ENCODE measurements at places on chromosomes 2 and 18. TPM values are rescaled to one million over a fixed set of nuclear protein-coding genes. Genes with fewer than 3 reads are reported as not detected.

ABHD1 gene
- polyA plus RNA-seq = 2.0 TPM

DNA sequence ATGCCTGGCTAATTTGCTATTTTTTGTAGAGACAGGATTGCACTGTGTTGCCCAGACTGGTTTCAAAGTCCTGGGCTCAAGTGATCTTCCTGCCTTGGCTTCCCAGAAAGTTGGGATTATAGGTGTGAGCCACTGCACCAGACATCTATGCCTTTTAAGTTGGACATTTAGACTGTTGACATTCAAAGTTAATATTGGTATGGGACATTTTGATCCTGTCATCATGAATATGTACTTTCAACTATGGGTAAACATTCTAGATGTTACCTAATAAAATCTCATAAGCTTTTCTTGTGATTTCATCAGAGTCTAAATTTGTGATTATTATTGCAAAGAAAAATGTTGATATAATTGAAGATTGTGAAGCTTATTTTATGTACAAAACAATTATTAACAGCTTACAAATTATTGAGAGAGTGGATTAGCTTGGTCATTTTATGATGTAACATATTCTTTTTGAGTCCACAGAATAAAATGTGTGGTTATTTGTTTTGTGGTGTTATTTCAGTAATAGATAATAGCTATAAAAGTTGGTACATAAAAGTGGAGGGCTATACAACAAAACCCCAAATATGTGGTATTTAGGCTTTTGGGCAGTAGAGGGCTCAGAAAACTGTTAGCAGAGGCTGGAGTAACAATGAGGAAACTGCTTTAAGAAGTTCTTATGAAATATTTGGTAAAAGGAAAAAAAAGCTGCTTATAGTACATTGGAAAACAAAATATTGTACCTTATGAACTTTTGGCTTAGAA is 41.4 kb downstream of the STARD6 start:
- no peak for DNase-seq
- no peaks in the 10 kb centered on the region for H3K4me1 ChIP-seq
- H3K4me3 ChIP-seq = no peak overlapping the region
- no peaks in the 10 kb centered on the region for H3K36me3 ChIP-seq
- no peaks in the 10 kb centered on the region for H3K27me3 ChIP-seq

GRCh38 chr2:181910028-181910831 is 18.7 kb downstream of the ITPRID2 start:
- no peaks in the 10 kb centered on the region for H3K27me3 ChIP-seq
- peaks cover 37% of the 10 kb centered on the region for H3K36me3 ChIP-seq
- no peak overlapping the region for H3K4me3 ChIP-seq
- no peak overlapping the region for H3K27ac ChIP-seq
- H3K4me1 ChIP-seq = peaks cover 14% of the 10 kb centered on the region

CTDSP1 gene
- 177 TPM for polyA plus RNA-seq

DNA sequence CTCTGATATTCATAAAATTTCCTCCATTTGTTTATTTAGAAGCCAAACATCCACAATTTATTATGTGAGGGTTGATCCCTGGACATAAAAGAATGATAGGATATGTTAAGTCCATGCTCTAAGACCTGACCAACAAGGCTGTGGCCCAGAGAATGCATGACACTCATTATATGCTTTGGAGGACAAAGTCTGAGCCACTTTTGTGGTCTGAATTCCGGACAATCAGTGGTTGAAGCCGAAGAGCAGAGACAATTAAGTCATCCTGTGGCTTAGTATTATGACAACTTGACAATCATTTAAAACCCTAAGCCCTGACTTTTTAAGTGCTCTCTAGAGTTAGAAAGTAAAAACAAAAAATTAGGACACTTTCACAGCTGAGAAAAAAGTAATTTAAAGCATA is 483.3 kb downstream of the PLCL1 start:
- no peak for DNase-seq
- peaks cover 18% of the 10 kb centered on the region for H3K27me3 ChIP-seq
- no peaks in the 10 kb centered on the region for H3K36me3 ChIP-seq
- H3K27ac ChIP-seq = no peak overlapping the region

ATP6V1C2 gene
- polyA plus RNA-seq = 11.6 TPM

SH3RF3 gene
- polyA plus RNA-seq = 3.0 TPM

SALL3 gene
- under 0.01 TPM for polyA plus RNA-seq

GRCh38 chr2:24272907-24273306 is 87.4 kb downstream of the ITSN2 start:
- peaks cover 40% of the 10 kb centered on the region for H3K36me3 ChIP-seq
- H3K27me3 ChIP-seq = no peaks in the 10 kb centered on the region

CD8B gene
- polyA plus RNA-seq = 7.3 TPM

CYP26B1 gene
- polyA plus RNA-seq = 6.1 TPM

SIX3 gene
- not detected for polyA plus RNA-seq

GRCh38 chr2:238287737-238288649 is at the start of gene PER2:
Gene PER2, minus strand, starts transcription at chr2:238288610. Its CDS starts 10,674 bp downstream, at chr2:238277936.
- H3K4me3 ChIP-seq = peak within 1 kb of the TSS; percentile 91
- DNase-seq = peak; percentile 87
- H3K27me3 ChIP-seq = no peaks in the 10 kb centered on the region
- peaks cover 61% of the 10 kb centered on the region for H3K4me1 ChIP-seq

DNA sequence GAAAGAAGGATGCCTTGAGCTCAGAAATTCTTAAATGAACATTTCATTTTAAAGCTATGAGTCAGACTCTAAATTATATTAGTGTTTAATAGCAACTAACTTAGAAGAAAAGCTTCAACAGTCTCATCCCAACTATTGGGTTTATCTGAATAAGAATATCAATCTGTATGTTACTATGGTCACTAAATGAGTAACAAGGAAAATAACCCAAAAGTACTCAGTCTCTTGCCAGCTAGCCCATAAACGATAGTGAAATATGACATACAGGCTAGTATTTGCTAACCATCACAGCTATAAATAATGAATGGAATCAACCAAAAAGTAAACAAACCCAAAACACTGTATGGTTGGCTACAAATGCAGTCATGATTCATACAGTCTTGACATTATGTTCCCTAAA is 174.9 kb downstream of the RAB3GAP1 start:
- H3K4me3 ChIP-seq = no peak overlapping the region
- no peak overlapping the region for H3K27ac ChIP-seq
- H3K27me3 ChIP-seq = no peaks in the 10 kb centered on the region
- no peaks in the 10 kb centered on the region for H3K4me1 ChIP-seq
- DNase-seq = no peak
- no peaks in the 10 kb centered on the region for H3K36me3 ChIP-seq

DNA sequence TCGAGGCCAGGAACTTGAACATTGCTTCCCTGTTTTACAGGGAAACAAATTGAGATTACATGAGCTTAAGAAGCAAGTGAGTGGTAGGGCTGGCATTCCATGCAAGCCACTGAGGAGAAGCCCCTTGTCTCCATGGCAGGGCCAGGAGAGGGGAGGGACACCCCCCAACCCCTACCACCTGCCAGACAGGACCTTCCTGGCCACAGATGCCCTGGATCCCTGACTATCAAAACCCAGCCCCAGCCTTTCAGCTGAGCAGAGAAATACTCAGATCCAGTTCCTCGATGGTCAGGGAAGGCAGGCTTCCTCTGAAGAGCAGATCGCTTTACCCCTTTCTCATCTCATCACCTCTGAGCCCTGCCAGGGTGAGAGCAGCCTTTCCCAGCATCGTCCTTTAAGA is 53.8 kb upstream of the ALPP start:
- no peak for DNase-seq
- no peak overlapping the region for H3K27ac ChIP-seq
- no peaks in the 10 kb centered on the region for H3K4me1 ChIP-seq
- H3K4me3 ChIP-seq = no peak overlapping the region
- H3K36me3 ChIP-seq = no peaks in the 10 kb centered on the region

DNA sequence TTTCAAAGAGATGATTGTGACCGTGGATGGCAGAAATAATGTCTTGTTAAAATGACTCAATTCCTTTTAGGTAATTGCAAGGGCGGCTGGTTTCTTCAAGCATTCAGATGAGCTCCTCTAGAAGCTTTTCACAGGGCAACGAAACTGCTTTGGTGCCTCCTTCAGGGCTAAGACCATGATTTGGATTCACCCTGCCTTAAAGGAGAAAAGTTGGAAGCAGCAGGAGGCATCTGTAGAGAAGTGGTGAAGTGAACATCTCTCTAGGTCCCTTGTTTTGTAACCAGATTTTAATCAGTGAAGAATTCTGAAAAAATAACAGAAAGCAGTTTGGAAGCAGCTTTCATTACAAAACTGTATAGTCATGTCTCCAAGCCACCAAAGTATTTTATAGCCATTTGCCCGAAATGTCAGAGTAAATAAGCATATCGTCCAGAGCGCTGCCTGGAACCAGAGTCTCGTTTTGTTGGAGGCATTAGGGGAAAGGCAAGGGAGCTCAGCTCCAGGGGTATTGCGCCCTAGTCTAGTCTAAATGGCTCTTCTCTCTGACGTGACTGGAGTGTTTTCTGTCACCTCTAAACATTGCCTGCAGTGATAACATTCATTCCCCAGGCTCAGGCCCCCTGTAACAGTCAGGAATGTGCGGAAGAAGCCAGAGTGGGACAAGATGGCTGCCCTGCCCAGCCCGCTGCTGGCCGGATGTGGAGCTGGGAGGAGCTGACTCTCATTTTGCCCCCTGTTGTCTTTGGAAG is 57.8 kb upstream of the ITGB6 start:
- no peaks in the 10 kb centered on the region for H3K36me3 ChIP-seq
- no peaks in the 10 kb centered on the region for H3K27me3 ChIP-seq
- no peaks in the 10 kb centered on the region for H3K4me1 ChIP-seq
- DNase-seq = no peak
- H3K4me3 ChIP-seq = no peak overlapping the region
- H3K27ac ChIP-seq = no peak overlapping the region

- no peak for DNase-seq
- H3K27me3 ChIP-seq = no peaks in the 10 kb centered on the region
- no peaks in the 10 kb centered on the region for H3K4me1 ChIP-seq
- H3K36me3 ChIP-seq = no peaks in the 10 kb centered on the region
Measured at GRCh38 chr2:209876211-209876610, 104.6 kb downstream of the UNC80 start.

AQP12A gene
- polyA plus RNA-seq = 5.0 TPM

DNA sequence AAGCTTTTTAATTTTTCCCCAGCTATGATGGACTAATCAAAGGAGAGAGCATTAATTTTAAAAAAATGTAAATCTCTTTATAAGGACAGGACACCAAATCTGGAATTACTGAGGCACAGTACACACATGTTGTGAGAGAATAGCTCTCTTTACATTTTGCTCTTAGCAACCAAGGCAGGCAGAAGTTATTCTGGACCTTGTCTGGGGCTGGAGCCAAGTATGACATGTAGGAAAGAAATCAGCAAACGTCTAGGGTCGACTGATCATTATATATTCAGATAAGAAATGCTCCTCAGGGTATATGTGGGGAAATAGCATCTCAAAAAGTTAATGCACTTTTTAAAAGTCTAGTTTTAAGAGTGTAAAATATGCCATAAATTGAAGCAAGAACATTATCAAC is 1330.0 kb upstream of the CELF4 start:
- no peaks in the 10 kb centered on the region for H3K36me3 ChIP-seq
- H3K27me3 ChIP-seq = no peaks in the 10 kb centered on the region
- H3K4me3 ChIP-seq = no peak overlapping the region
- no peak for DNase-seq

CTNNA2 gene
- polyA plus RNA-seq = 7.5 TPM

CTLA4 gene
- polyA plus RNA-seq = 0.33 TPM

UCN gene
- polyA plus RNA-seq = 3.4 TPM

DNA sequence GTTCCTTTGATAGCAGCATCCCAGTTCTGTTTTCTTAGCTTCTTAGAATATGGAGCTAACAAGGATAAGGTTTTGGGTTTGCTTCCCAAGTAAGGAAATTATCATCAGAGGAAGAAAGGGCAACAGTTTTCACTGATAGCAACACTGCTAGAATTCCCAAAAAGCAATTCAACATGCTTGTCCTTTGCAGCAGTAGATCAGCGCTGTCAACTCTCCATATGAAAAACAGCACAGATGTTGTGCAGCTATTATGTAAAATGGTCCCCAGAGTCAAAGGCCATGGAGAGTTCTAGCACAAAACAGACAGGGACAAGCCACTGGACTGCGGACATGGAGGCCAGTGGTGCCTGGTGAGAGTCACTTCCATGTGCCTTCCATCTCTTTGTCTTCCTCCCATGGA is 135.9 kb upstream of the RNF152 start:
- H3K27me3 ChIP-seq = no peaks in the 10 kb centered on the region
- no peak overlapping the region for H3K4me3 ChIP-seq
- H3K4me1 ChIP-seq = no peaks in the 10 kb centered on the region
- H3K27ac ChIP-seq = no peak overlapping the region
- no peaks in the 10 kb centered on the region for H3K36me3 ChIP-seq
- no peak for DNase-seq

GRCh38 chr2:9780368-9781130 is 62.7 kb upstream of the TAF1B start:
- peak overlapping the region; percentile 34 for H3K27ac ChIP-seq
- DNase-seq = no peak
- H3K27me3 ChIP-seq = no peaks in the 10 kb centered on the region
- no peaks in the 10 kb centered on the region for H3K36me3 ChIP-seq

GRCh38 chr2:47422560-47422959 is 19.6 kb downstream of the MSH2 start:
- H3K36me3 ChIP-seq = peaks cover 16% of the 10 kb centered on the region
- DNase-seq = no peak
- H3K27me3 ChIP-seq = no peaks in the 10 kb centered on the region
- H3K4me3 ChIP-seq = no peak overlapping the region
- H3K27ac ChIP-seq = no peak overlapping the region
- H3K4me1 ChIP-seq = no peaks in the 10 kb centered on the region

PFN4 gene
- polyA plus RNA-seq = 1.3 TPM

- H3K27ac ChIP-seq = no peak overlapping the region
- no peaks in the 10 kb centered on the region for H3K27me3 ChIP-seq
- no peaks in the 10 kb centered on the region for H3K4me1 ChIP-seq
- no peak overlapping the region for H3K4me3 ChIP-seq
- DNase-seq = no peak
Measured at GRCh38 chr2:199130501-199130900, 327.2 kb downstream of the SATB2 start.

DNA sequence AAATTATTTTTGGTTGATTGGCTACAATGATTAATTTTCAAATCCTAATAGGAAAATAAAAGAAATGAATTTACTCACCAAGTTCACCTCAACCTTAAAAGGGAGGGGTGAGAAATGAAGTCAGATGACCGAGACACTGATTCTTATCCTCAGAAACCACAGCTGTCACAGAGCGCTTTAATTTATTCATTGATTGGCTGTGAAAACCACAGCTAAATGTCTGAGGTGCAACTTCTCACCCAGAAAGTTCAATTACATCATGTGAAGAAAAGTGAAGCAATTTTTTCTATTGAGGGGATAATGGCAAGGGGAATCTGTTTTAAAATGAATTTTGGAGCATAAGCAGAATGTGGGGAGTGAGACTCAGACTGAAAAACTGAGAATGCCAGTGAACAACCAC is 128.4 kb downstream of the RNF152 start:
- no peaks in the 10 kb centered on the region for H3K36me3 ChIP-seq
- no peak for DNase-seq
- no peaks in the 10 kb centered on the region for H3K4me1 ChIP-seq

DNA sequence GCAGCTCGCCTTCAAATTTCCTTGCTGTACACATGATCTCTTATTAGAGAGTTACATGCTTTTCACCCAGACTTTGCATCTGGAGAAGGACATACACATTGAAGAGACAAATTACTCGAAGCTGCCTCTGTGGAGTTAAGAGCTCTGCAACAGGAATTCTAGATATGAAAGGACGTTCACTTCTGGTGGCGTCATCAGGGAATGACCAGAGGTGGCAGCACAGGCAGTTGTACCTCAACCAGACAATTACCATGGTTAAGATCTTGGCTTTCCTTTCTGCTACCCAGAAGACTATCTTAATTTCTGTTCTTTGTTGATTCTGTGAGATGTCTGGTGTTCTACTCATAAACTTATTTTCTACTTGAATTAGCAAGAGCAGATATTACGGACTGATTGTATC is 39.1 kb upstream of the MC4R start:
- no peaks in the 10 kb centered on the region for H3K27me3 ChIP-seq
- no peak overlapping the region for H3K27ac ChIP-seq
- DNase-seq = no peak
- no peak overlapping the region for H3K4me3 ChIP-seq
- H3K4me1 ChIP-seq = no peaks in the 10 kb centered on the region
- no peaks in the 10 kb centered on the region for H3K36me3 ChIP-seq

Measured in large intestine (tissue), 12 donors.